CD4-positive, alpha-beta T cell treated with Interleukin-17A for 1 hour (primary cell): ENCODE measurements at places on chromosomes 2 and 18.

GRCh38 chr2:145655165-145655765, 1135.3 kb upstream of the ZEB2 start:
- DNase-seq = no peak

GRCh38 chr2:195331966-195332365, 325.1 kb upstream of the SLC39A10 start:
- DNase-seq = no peak

- DNase-seq = no peak
These were observed 253.0 kb downstream of the NCKAP5 start for GRCh38 chr2:133315280-133315679.

DNA sequence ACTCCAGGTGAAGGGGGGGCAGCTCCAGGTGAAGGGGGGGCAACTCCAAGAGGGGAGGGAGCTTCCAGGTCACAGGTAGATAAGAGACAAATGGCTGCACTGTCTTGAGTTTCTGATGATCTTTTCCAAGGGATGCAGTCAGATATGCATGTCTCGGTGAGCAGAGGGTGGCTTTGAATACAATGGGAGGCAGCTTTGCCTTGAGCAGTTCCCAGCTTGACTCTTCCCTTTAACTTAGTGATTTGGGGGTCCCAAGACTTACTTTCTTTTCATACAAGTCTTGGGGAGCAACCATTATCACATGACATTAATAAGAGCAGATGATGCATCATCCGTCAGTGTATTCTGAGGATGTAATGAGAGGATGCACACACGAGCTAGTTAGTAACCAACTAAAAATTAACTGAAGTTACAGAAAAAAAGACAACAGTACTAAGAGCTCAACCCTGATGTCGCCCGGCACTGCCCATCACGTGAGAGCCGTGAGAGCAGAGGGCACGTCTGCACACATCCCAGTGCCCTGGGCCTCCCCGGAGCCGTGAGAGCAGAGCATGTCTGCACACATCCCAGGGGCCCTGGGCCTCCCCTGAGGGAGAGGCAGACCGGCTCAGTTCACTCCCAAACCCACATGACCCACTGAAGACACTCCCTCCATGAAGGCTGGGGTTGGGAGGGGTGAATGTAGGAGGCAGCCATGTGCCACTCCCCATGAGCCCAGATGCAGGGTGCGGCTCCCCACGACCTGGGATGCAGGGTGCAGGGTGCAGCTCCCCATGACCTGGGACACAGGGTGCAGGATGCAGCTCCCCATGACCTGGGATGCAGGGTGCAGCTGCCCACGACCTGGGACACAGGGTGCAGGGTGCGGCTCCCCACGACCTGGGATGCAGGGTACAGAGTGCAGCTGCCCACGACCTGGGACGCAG, 39.4 kb downstream of the PXDN start:
- no peak for DNase-seq

- DNase-seq = no peak
These were observed 1.4 kb upstream of the BCL2 start for GRCh38 chr18:63320975-63321265.

DNA sequence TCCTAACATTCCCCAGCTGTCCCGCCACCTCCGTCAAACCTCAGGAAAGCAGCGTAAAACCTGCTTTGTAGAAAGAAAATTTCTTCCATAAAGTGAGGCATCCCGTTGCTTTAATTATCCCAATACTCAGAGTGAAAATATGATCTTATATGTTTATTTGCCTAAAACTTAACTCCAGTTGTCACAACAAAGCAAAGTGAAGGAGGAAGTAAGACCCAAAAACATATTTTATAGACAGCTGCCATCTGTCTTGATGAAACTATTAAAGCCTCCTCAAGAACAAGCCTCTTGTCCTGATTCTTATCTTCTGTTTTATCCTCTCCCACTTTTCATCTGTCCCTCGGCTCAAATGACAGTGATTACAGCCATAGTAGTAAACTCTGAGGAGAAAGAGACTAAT, 28.9 kb upstream of the LPIN2 start:
- no peak for DNase-seq

GRCh38 chr18:35246831-35247230, 6.0 kb downstream of the ZNF397 start:
- no peak for DNase-seq

- DNase-seq = no peak
These were observed 754.5 kb upstream of the FAM98A start for GRCh38 chr2:34353509-34354113.

DNA sequence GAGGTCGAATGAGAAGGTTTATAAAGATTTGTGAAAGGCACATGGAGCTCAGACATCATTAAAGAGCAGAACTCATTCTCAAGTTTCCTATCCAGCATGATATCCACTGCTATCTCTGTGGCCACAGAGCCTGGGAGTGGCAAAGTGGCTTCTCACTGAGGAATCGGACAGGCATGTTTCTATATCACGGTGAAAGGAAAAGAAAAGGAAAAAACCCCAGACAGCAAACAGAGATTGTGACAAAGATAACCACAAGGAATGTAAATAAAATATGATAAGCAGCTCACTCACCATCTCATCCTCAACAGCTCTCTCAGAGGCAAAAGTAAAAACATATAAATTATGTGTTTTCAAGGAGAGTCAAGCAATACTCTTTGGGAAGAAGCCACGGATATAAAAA, 2.5 kb downstream of the PID1 start:
- DNase-seq = no peak

GRCh38 chr18:33195795-33196194, 244.7 kb downstream of the CCDC178 start:
- DNase-seq = no peak

GRCh38 chr2:99410276-99410675, 73.1 kb downstream of the EIF5B start:
- no peak for DNase-seq

- no peak for DNase-seq
These were observed 56.6 kb upstream of the HK2 start for GRCh38 chr2:74777161-74777900.

DNA sequence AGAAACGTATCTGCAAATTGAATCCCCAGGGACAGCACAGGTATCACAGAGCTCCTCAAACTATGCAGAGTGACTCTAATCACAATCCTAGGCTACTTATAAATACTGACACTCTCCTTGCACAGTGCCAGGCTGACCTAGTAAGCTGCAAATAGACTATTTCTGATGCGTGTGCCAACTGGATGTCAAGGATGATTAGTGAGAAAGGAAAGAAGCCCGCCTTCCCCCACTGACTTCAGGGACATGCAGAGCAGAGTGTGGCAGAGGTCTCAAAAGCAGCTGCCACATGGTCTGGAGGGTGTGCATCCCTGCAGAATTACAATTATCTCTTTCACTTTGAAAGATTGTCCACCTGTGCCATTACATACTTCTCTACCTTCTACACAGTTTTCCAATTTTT, 235.6 kb downstream of the CPS1 start:
- DNase-seq = no peak

GRCh38 chr2:236526455-236527158, 43.0 kb upstream of the ACKR3 start:
- no peak for DNase-seq

GRCh38 chr2:178194600-178195389, 483 bp downstream of the OSBPL6 start:
- DNase-seq = no peak

DNA sequence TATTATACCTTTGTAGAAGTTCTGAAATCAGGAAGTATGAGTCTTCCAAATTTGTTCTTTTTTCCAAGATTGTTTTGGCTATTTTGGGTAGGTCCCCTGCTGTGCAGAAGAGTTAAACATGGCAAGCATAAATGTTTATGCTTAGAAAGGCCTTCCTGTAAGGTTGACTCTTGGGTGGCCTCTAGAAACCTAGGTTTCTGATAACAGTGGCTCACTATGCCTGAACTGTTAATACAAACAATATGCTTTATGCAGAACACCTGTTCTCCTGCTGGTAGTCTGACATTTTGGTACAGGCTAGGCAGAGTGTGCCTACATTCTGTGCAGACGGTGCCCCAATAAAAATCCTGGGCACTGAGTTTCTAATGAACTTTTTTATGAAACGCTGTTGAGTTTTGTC, 10.1 kb downstream of the PTPN18 start:
- DNase-seq = no peak

DNA sequence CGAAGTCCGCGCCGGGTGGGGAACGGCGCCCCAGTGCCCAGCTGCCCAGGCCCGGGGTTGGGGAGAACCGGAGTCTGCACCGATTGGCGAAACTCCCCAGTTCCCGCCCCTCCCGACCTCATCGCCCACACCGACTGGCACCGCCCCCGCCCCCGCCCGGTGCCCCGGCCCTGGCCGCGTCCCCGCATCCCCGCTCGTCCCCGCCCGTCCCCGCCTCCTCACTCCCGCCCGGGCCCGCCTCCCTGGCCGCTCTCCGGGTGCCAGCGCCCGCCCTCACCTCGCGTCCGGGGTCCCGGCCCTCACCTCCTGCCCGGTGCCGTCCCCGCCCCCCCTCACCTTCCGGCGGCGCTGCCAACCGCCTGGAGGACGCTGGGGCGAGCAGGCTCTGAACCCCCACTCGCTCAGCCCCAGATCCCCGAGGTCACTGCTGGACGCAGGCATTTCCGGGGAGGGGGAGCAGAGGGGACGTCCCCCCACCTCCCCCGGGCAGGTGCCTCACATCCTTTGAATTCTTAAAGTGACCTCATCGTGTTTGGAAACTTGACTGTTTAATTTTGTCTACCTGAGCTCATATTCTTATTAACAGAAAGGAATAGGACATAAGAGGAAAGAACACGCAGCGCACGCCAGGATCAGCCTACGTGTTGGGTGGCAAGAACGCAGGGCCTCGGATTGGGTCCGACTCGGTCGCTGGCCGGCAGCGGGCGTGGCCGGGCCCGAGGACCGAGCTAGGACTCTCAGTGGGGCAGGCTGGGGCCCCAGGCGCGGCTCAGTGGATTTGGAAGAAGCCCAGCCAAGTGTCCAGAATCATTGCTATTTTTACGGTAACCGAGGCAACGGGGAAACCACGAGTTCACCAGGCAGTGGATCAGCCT, at the start of gene FAM110C:
TSS of gene FAM110C (minus strand) at position 35 of the 875 bp plus-strand sequence. CDS start 120 bp downstream, outside the sequence.
- DNase-seq = peak; percentile 60

DNA sequence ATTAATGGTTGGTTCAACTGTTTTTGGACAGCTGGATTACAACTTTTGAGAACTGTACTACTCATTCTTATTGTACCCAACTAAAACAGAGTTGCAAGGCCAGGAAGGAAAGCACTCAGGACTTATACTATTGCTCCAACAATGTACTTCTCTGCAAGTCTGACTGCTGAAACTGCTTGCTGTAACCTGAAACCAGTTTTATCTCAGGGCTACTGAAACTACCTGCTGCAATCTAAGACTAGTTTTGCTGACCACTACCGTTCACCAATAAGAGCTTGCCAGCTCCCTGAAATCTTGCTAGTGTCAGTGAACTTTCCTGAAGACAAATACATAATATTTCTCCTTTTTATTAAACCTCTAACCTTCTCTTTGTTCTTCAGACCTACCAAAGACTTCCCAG, 157.3 kb downstream of the CDCA7 start:
- DNase-seq = no peak

DNA sequence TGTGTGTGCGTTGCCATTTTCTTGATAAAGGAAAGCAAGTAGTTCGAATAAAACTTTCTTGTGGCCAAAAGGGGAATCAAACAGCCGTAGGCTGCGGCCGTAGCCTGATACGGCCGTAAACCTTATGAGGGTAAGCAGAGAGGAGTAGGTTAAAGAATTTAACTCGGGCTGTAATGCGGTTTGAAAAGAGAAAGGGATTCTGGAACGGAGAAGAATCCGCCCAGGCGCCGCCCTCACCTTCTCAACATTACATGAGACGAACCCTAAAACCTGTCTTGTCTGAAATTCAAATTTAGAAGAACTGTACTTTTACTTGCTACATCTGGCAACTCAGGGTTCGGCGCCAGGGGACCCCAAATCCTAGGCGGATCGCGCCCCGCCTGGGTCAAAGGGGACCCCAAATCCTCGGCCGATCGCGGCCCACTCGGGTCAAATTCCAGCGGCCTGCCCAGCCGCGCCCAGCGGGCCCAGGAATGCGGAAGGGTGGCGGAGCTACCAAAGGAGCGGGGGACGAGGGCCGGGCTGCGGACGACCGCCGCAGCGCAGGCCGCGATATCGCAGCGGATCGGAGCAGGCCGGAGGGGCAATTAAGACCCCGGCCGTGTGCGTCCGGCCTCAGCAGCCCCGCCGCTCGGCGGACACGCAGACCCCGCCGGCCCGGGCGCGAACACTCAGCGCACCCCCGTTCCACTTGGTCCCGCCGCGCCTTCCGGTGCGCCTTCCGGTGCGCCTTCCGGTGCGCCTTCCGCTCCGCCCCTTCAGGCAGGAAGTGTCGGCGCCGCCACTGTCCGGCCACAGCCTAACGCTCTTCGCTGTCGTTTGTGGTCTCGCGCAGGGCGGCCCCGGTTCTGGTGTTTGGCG, at the start of gene MYL12B:
TSS of gene MYL12B (plus strand) at position 761 of the 861 bp plus-strand sequence. CDS start 10,766 bp downstream, outside the sequence.
- DNase-seq = peak; percentile 89

DNA sequence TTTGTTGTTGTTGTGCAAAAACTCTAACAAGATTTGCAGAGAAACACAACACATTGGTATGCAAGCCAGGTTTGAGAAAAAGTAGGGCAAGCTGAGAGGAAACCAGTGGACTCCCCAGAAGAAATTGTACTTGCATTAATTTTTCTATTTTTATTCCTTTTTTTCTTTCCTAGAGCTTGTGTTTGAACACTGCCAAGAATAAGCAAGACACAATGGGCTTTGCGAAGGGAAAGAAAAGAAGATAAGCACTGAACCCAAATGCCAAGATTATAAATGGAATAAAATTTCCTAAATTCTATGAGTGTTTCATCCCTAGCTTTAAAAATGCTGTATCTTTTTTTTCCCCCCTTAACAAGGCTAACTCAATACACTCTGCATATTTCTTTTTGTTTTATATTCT, 17.0 kb upstream of the CYTIP start:
- DNase-seq = no peak

DNA sequence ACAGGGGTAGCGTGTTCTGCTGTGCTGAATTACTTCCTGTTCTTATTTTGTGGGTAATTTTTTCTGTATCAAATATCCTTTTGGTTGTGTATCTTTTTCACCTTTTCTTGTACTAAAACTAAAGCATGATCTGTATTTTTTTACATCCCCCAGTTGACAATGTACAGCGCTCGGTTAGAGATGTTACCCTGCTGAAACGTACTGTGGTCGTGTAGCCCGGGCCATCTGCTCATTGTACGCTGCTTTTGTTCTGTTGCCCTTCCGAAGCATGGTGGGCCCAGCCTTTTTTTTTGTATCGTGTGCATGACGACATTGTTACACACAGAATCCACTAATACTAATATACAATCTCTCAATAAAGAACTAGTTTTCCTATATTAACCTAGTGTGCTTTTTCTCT, 233.1 kb downstream of the HAUS1 start:
- DNase-seq = no peak
